Suppressor macrophage treated with lipopolysaccharide for 1 hour (primary cell): ENCODE measurements at places on chromosomes 1 and 21.

- no peak for DNase-seq
Observed at GRCh38 chr1:58585581-58586151, 8.6 kb upstream of the TACSTD2 start.

- DNase-seq = no peak
Observed at GRCh38 chr1:53577761-53578100, 118.5 kb downstream of the DMRTB1 start.

GRCh38 chr1:219783605-219784235, 144.6 kb downstream of the SLC30A10 start:
- peak; percentile 29 for DNase-seq

- DNase-seq = no peak
Observed at GRCh38 chr1:31410871-31411270, 2.1 kb upstream of the SERINC2 start.

DNA sequence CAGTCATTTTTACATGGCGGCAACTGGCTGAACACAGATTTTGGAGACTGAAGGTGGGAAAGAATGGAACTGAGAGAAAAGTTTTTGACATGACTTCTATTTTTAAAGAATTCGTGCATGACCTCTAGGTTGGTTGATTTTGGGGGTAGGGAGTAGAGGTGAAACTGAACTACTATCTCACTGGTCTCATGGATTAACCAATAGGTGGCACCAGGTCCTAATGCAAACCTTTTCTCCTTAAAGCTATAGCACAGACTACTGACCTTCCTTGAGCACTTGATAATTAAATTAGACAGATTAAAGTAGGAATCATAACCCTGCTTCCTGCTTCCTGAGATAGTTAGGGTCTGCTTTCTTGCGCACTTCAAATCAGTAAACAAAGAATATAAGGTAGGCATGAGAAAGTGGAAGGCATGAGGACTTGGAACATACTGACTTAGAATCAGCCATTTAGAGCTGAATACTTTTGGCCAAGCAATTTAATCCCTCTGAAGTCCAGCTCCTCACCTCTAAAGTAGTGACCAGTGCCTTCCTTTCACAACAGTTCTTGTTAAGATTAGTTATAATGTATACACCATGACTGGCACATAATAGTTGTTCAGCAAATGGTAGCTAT, 206.0 kb downstream of the CENPF start:
- no peak for DNase-seq

DNA sequence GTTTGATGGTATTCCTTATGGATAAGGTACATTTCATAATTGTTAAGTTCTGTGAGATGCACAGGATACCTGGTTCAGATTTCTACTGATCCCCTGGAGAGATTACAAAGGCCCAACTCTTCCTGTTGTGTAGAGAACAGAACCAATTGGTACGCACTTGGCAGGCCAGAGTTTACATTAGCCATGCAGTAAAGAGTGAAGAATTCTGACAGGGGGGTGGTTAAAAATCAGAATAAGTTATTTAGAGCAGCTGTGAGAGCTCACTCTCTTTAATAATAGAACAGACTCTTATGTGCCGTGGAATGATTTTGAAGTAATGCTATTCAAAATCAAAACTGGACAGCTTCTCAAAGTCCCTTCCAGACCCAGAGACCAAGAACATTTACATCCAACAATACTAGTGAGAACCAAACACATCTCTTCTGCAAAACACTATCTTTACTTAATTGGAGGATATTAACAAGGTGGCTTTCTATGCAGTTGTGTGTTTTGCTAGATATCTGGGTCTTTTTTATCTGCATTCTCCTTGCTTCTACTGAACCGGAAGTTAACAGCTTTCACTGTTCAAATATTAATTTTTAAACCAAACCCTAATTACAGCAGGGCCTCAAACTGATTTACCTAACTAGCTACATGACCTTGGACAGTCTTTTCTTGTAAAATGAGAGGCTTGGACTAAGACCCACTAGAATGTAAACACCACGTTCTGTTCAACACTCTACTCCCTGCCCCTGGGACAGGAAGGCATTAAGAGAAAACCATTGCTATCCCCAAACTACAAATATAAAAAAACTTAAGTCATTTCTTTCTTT, 4.0 kb downstream of the USP24 start:
- DNase-seq = no peak

- DNase-seq = no peak
Observed at GRCh38 chr1:6652986-6653385, 28.3 kb downstream of the THAP3 start.

DNA sequence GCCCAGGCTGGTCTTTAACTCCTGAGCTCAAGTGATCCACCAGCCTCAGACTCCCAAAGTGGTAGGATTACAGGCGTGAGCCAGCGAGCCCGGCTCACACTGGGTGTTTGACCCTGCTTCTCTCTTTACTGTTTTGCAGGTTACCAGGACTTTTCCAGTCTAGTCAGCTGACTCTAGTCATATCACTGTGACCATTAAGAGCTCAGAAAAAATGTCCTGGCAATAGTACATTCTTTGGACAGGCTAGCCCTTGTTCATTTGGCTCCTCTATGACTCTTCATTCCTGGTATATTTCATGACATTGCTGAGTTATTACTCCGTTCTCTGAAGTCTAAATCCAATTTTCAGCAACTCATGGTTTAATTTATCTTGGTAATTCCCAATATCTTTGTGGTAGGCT, 8.0 kb upstream of the CA6 start:
- no peak for DNase-seq

GRCh38 chr21:36542312-36543101, 62.6 kb upstream of the CLDN14 start:
- DNase-seq = no peak

DNA sequence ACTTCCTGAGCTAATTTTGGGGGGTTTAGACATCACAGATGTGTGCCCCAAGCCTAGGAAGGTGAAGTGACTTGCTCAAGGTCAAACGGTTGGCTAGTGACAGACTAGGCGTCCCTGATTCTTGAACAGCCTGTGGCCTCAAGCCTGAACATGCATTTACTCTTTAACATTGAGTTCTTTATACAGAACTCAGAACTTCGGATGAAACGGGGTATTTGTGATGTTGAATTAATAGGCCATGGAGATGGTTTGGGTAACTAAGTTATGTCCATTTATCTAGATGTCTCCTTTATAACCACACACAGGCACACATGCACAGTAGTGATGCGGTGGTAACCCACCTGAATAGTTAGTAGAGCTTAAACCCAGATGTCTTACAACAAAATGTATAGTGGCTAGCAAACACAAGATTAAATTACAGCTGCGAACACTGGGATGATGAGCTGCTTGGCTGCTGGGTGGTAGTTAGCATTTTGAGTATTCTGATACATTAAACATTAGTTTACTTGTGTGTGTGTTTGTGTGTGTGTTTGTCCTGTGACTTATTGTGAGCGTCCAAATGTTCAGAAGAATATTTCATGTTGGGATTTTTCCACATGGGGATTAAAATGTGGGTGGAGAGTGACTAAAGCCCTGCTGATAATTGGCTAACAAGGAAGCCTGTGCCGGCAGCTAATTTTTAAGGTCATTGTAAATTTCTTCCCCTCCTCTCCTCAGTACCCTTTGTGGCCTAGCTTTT, 2.3 kb downstream of the ATP1A1 start:
- DNase-seq = peak; percentile 82

- DNase-seq = no peak
Observed at GRCh38 chr1:243587823-243588560, 262.1 kb downstream of the AKT3 start.

DNA sequence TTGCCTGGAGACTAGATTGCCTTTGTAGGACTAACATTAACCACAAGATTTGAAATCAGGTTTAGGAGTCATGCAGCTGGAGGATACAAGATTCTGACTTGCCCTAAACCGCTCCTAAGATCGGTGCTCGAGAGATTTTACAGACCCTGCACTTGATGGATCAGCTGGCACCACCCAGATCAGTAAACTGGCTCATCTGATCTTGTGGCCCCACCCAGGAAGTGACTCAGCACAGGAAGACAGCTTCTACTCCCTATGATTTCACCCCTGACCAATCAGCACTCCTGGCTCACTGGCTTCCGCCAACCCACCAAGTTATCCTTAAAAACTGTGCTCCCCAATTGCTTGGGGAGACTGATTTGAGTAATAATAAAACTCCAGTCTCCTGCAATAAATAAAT, 876 bp upstream of the CATSPERE start:
- DNase-seq = peak; percentile 28

- no peak for DNase-seq
Observed at GRCh38 chr1:67676287-67676686, 8.7 kb upstream of the GADD45A start.

DNA sequence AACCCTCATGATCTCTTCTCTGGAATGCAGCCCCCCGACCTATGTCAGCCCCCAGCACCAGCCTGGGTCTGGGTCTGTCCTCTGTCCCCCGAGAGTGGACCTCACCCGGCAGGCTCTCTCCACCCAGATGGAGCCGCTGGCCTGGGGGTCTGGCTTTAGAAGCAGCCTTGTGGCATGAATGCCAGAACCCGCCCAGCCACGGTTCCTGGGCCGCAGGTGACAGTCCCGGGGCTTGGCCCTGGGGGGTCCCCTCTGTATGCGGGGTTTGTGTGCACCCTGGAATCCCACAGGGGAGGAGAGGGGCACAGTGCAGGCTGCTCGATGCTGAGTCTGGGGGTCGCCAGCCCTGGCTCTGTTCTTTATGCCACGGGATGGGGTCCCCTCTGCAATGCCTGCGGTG, 96.0 kb upstream of the ACTRT2 start:
- no peak for DNase-seq

DNA sequence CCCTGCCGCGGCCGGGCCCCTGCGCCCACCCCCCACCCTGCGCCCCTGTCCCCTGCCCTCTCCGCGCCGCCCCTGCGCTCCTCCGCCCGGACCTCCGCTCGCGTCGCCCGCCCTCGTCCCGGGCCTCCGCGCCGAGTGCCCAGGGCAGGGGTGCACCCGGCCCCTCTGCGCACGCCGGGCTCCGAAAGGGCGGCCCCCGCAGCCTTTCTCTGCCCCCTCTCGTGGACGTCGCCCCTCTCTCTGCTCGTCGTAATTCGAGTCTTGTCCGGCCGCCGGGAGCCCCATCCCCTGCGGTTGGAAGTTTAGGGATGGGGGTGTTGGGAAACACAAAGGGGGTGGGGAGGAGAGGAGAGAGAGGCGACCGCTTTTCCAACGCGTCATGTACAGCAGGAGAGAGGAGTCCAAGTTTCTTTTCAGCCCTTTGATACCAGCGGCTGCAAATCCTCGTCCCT, 407 bp downstream of the GALNT2 start:
- DNase-seq = peak; percentile 46

GRCh38 chr1:53285969-53286760, 41.7 kb downstream of the LRP8 start:
- no peak for DNase-seq

DNA sequence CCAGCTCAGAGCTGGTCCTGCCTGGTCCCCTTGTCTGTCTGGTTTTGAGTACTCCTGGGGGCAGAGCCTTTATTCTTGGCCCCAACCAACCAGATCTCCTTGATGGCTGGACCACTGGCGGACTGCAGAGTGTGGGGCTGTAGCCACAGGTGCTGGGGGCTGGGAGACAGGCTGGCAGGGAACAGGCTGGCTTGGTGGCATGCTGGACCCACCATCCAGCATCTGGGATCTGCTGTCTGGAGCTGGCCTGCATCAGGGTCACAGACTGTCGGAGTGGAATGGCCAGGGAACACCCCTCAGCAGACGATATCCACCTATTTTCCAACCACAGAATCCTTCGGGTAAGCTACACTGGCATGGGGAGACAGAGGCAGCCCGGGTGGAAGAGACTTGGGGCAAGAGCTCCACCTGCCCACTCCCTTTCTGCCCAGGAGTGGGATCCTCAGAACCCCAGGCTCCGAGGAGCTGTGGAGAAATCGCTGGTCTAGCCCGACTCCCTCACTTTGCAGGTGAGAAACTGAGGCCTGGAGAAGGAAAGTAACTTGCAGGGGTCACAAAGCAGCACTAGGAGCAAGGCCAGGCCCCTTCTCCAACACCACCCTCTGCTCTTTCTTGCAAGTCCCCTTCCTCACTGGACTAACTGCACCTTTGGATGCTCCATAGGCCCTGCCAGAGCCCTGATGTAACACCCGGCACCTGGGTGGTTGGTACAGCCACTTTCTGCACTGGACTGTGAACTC, 40.6 kb downstream of the TNNT2 start:
- no peak for DNase-seq

- peak; percentile 38 for DNase-seq
Observed at GRCh38 chr1:168509210-168509609, 34.6 kb downstream of the XCL2 start.

- no peak for DNase-seq
Observed at GRCh38 chr1:41225495-41225894, 16.6 kb downstream of the SCMH1 start.

DNA sequence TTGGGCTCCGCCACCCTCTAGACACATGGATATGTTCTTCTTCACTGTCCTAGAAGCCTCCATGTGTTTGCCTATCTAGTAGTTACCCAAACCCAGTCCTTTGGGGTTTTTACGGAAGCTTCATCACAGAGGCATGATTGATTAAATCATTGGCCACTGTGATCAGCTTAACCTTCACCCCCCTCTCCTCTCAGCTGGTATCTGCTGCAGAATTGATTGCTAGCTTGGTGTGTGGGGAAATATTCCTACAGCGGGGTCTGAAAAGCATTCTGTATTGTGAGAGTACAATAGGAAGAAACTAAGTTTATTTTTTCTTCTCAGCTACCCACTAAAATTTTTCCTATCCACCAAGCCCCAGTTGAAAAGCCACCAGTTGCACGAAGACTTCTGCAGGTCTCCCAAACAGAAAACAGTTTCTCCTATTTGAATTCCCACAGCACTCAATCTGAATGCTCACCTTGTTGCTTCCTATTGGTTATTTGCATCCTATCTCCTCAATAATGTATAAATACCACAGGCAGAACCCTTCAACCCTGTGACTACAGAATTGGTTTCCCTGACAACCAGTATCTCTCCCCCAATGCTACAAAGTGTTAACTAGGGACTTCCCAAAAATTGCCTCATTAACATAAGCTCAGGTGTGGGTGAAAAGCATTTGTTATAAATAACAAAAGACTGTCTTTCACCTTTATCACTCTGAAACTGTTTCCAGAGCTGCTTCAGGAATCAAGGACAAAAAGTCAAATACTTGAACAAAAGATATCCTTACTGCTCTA, 9.3 kb upstream of the VANGL1 start:
- no peak for DNase-seq

GRCh38 chr1:105337420-105337819, 1587.7 kb downstream of the AMY1C start:
- no peak for DNase-seq

- no peak for DNase-seq
Observed at GRCh38 chr1:150194381-150195031, 41.4 kb downstream of the ANP32E start.

- DNase-seq = no peak
Observed at GRCh38 chr1:16926491-16927073, 4.9 kb downstream of the CROCC start.
